ENCODE measurements at places on chromosomes 12 and 14.

DNA sequence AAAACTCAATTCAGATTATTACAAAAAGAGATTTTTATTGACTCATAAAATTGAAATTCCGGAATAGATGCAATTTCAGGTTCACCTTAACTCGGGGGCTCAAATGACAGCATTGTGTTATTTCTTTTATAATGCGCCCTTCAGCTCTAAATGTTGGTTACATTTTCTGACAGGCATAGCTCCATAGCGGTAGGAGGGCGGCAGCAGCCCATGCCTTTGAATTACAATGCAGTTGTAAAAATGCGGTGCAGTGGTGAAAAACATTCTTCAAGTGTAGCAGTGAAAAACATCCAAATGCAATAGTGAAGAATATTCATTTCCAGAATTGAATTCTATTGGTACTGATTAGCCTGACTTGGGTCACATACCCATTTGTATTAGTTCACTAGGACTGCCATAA is 215.3 kb upstream of the PKP2 start:
- no peak for DNase-seq

- no peak for DNase-seq
Measured at GRCh38 chr12:85681333-85681732, 154.9 kb downstream of the RASSF9 start.

- no peak for DNase-seq
Measured at GRCh38 chr12:78563826-78564225, 300.7 kb upstream of the SYT1 start.

GRCh38 chr14:72024043-72024407 is 91.8 kb downstream of the RGS6 start:
- DNase-seq: peak; percentile 1

- DNase-seq: no peak
Measured at GRCh38 chr14:99257122-99257672, 14.8 kb downstream of the BCL11B start.

- DNase-seq: no peak
Measured at GRCh38 chr12:27733052-27733656, 22.5 kb downstream of the MRPS35 start.

- DNase-seq: no peak
Measured at GRCh38 chr14:78902010-78902623, 731.9 kb downstream of the NRXN3 start.

DNA sequence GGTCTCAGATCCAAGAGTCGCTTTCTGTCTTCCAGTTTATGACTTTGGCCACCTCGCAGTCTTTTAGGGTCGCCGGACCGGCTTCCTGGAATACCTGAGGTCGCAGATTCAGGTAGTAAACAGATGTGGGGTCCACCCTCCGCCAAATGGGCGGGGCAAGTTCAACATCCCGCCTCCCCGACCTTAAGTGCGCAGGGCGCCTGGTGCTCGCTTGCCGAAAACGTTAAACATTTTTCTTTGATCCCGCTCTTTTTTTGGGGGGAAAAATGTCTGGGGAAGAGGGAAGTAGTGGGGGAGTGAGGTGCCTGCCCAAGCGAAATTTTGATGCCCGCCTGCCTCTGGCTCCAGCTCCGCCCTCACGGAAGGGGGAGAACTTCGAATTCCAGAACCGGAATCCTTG is 73.9 kb upstream of the TBX5 start:
- DNase-seq: no peak

- no peak for DNase-seq
Measured at GRCh38 chr12:51751661-51752060, 96.9 kb downstream of the FIGNL2 start.

DNA sequence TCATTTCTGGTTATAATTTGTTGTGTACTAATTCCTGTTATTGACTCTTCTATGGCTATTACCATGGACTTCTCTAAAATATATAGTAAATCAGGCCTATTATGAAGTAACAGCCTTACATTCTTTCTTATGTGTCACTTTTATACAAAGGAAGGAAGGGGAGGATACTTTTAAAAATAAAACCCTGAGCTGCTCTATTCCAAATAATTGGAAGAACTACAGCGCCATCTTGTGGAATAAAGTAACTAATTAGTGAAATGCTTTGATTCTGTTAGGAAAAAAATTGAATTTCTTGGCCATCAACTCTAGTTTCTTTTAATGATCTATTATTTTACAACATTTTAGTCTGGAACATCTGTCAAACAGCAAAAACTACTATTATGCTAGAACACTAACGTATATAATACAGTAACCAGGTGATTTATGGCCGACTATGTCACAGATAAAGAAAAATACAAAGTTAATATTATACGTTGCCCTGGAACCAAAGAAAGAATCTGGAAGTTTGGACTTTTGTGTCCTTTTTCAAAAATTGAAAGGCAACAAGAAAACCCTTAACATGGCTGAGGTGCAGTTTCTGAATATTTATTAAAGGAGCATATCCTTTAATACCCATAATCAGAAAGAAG is 55.0 kb upstream of the NELL2 start:
- no peak for DNase-seq

GRCh38 chr14:90788031-90788430 is 28.2 kb downstream of the TTC7B start:
- DNase-seq: no peak

DNA sequence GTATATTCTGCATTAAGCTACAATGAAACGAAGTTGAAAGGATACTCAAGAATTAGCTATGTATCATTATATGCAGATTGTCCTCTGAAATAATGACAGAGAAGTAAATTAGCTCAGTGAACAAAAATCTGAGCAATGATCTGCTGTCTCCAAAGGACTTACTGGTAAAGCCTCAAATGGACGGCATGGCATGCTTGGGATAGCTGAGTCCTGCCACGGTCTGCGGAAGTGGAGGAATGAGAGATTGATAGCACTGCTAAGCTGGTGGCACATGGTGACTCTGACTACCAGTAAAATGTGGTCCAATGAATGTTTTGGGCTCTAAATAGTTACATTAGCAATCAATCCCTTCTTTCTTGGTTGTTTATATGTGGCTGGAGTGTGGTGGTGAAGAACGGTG is 3.7 kb upstream of the DENND5B start:
- DNase-seq: no peak

DNA sequence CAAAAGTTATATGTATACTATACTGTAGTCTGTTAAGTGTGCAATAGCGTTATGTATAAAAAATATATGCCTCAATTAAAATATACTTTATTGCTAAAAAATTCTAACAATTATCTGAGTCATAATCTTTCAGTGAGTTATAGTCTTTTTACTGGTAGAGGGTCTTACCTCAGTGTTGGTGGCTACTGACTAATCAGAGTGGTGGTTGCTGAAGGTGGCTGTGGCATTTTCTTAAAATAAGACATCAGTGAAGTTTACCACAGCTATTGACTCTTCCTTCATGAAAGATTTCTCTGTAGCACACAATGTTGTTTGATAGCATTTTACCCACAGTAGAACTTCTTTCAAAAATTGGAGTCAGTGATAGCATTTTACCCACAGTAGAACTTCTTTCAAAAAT is 23.4 kb downstream of the POLR3B start:
- DNase-seq: no peak

DNA sequence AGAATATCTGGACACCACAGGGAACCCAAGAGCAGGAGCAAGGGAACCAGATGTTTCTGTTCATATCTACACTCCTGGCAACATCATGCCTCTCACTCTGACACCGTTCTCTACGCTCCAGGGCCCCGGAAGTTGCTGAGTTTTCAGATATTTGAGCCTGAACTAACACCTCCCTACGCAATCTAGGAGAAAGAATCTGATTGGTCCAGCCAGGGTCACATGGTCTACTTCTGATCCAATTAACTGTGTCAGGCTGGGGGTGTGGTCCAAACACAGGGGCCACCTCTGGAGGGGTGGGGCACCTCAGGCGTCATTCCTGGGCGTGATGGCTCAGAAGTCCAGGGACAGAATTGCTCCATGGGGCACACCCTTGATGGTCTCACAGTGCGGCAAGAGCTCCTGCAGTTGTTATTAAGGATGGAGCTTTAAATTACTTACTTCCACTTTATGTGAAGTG is 165.5 kb downstream of the PTPN11 start:
- no peak for DNase-seq

DNA sequence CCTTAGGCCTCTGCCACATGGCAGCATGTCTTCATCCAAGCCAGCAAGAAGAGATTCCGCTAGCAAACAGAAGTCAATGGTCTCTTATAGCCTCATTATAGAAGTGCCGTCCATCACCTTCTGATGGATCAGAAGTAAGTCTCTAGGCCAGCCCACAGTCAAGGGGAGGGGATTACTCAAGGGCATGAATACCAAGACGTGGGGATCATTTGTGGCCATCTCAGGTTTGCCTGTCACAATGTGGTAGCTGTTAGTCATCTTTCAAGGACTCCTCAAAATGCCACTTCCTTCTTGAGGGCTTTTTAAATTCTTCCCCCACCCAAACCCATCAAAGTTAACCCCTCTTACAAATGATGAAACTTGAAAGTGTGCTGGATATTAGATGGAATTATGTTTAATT is 8.1 kb upstream of the ADCY6 start:
- no peak for DNase-seq

- no peak for DNase-seq
Measured at GRCh38 chr14:94671870-94672444, 59.8 kb downstream of the SERPINA3 start.

GRCh38 chr12:43241986-43242385 is 310.0 kb downstream of the ADAMTS20 start:
- no peak for DNase-seq

GRCh38 chr14:58824106-58824505 is 186.3 kb downstream of the DACT1 start:
- no peak for DNase-seq

- DNase-seq: no peak
Measured at GRCh38 chr12:132629330-132629729, 10.8 kb downstream of the P2RX2 start.

DNA sequence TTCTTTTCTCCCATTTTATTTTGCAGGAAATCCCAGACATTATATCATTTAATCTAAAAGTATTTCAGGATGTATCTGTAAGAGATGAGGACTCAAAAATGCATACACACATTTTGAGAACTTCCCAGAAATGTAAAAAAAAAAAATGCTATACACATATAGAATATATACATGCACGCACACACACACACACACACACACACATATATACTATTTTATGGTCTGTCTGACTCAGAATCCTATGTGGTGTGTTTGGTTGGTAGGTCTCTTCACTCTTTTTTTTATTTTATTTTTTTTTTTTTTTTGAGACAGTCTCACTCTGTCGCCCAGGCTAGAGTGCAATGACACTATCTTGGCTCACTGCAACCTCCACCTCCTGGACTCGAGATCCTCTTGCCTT is 65.5 kb downstream of the FBXO34 start:
- no peak for DNase-seq

DNA sequence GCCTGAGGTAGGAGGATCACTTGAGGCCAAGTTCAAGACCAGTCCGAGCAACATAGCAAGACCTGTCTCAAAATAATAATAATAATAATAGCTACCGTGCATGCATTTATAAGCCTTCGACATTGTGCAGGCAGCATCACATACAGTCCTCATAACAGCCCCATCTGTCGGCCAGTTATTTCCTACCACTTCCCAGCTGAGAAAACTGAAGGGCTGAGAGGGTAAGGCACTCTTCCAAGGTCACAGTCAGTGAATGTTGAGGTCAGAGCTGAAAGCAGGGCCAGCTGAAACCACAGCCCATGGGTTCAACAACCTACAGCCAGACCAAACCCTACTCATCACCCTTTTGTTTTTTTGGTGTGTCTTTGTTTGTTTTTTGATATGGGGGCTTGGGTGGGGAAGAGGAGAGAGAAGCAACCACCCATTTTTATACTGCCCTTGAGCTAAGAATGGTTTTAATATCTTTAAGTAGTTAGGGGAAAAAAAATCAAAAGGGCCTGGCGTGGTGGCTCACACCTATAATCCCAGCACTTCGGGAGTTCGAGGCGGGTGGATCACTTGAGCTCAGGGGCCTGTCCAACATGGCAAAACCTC is 16.8 kb upstream of the ITPK1 start:
- DNase-seq: no peak

DNA sequence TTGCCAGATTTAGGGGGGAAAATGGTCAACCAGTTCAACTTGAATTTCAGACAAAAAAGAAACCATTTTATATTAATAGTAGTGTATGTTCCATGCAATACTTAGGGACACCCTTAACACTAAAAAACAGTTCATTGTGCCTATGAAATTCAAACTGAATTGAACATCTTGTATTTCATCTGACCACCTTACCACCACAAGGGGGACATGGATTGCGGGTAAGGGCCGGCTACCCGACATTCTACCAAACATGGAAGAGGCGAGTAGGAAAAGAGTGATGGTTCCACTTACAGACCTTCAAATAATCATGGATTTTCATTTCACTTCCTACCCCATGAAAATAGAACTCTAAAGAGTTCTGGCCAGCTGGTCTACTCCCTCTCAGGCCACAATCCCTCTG is 10.3 kb upstream of the STK38L start:
- DNase-seq: no peak

DNA sequence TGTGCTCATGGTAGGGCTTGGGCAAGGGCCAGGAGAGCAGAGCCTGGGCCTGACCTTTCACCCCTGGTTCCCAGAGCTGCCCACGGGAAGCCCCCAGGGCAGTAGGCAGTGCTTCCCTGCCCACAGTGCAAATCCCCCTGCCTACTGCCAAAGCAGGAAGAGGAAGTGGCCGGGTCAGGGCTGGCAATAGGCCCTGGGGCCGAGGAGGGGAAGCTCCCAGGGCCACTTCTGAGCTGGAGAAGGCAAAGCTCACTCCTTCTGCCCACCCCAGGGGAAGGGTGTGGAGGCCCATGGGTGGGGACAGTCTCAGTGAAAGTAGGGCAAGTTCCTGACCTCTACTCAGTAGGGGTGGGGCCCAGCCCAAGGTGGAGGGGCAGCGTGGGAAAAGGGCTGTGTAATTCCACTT is 5.4 kb upstream of the NR4A1 start:
- DNase-seq: no peak

- no peak for DNase-seq
Measured at GRCh38 chr14:20730891-20731290, 14.8 kb upstream of the EDDM3A start.

DNA sequence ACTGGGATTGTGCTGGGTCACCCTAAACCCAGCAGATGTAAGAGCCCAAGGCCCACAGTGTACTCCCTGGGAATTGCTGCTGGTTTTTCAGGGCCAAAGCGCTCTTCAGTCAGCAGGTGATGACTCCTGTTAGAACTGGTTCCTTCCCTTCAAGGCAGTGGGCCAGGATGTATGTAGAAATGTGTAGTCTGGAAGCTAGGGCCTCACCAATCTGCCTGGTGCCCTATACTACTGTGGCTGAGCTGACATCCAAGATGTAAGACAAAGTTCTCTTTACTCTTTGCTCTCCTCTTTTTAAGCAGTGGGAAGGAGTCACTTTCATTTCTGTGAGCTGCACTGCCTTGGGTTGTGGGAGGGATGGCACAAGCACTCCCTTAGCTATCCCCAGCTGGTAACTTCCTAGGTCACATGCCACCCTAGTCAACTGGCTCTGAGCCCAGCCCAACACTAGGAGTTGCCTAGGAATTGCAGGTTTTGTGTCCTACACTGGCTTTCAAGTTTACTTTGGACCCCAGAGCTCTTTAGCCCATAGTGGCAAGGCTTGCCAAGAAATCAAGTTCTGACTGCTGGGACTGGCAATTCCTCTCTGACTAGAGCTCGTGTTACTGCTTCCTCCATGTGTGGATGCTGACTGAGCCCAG is 249.2 kb downstream of the C12orf50 start:
- DNase-seq: no peak
